ENCODE measurements at places on chromosomes 16 and 17.

DNA sequence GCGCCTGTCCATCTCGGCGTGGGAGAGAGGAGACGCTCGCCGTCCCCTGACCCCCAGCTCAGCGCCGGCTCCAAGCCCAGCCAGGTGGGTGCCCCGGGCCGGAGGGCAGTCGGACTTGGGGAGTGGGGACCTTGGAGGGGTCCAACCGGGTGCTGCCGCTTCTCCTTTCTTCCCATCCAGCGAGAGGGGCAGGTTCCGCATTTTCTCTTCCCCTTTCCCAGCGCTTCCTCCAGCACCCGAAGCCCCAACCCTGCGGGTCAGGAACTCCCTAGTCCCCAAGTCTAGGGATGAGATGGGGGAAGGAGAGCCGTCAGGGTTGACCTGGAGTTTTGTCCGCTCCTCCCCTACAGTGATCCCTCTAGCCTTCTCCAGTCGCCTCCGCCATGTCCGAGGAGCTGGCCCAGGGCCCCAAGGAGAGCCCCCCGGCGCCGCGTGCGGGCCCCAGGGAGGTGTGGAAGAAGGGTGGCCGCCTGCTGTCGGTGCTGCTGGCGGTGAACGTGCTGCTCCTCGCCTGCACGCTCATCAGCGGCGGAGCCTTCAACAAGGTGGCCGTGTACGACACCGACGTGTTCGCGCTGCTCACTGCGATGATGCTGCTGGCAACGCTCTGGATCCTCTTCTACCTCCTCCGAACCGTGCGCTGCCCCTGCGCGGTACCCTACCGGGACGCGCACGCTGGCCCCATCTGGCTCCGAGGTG, at the start of gene OTOP2:
Gene OTOP2 (plus strand): TSS at position 24 of the 699 bp plus-strand sequence. CDS start 360 bp downstream, at position 384.
- DNase-seq: no peak

- DNase-seq: no peak
Observed at GRCh38 chr17:29566473-29567303, at the start of gene ABHD15. ABHD15 (minus strand) TSS chr17:29567037; CDS start chr17:29566966, 71 bp downstream.

GRCh38 chr16:19689342-19689741, 28.7 kb downstream of the KNOP1 start:
- no peak for DNase-seq

DNA sequence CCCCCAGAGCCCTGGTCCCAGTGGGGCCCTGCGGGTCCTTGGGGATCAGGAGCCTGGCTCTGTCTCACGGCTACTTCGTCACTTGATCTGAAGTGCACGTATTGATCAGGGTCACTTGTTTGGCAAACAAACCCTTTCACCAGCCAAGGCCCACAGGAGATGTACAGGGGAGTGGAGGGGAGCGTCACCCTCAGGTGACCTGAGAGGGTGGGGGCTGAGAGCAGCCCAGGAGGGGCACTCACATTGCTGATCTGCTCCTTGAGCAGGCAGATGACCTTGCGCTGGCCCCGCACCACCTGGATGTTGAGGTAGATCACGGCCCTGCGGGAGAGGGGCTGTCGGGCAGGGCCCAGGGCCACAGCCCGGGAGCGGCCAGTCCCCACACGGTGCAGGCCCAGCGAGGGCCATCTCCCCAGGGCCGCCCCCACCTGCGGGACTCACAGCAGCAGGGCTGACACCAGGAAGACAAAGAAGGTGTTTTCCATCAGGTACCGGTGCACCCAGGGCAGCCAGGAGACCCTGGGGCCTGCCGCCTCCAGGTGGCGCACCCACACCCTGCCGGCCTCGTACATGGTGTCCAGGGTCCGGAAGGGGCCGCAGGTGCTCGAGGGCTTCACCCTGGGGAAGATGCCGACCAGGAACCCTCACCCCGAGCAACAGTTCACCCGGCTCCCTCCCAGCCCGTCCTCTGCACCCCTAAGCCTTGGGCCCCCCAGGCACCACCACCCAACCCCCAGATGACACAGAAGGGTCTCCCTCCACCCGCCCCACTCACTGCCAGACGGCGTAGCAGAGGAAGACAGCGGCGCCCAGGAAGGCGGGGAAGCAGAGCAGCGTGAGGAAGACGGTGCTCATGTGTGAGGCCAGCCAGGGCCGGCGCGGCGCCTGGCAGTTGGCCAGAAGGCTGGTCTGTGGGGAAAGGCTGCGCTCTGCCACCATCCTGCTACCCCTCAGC, 11.3 kb downstream of the TMC6 start:
- DNase-seq: no peak

DNA sequence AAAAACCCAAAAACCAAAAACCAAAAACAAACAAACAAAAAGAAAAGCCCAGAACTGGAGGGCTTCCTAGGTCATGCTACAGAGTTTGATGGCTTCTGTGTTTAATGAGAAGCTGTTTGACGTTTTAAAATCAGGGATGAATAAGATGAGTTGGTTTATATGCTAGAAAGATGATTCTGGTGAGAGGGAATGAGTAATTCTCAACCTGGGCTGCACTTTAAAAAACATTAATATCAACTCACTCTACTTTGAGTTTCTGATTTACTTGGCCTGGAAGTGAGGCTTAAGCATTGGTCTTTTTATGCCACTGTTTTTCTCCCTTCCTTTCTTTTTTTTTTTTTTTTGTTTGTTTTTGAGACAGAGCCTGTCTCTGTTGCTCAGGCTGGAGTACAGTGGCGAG, 5.1 kb downstream of the RGS9 start:
- DNase-seq: no peak

DNA sequence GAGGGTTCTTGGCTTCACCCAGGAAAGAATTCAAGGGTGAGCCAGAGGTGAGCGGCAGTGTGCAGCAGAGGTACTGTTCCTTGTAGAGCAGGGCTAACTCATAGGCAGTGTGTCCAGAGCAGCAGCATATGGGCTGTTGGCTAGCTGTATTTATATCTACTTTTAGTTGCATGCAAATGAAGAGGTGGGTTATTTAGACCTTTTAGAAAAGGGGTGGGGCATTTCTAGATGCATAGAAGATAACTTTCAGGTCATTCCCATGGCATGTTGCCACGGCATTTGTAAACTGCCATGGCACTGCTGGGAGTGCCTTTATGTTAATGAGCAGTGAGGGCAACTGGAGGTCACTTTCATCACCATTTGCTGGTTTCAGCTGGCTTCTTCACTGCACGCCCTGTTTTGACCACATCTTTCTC, 141.0 kb downstream of the STX8 start:
- no peak for DNase-seq

DNA sequence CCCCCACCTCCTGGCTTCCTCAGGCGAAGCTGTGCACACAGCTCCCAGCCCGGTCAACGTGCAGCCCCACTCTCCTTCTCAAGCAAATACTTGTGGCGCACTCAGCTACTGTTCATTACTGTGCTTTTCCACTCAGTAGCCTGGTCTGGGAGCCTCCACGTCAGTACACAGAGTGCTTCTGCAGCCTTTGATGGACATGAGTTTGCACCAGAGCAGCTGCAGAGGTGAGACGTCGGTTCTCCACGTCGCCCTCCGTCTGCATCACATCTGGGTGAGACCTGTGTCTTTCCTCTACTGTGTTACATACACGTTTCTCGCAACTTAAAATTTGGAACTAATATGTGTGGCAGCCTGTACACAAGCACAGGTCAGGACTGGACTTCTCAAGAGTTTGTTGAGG, 334.3 kb downstream of the C16orf95 start:
- no peak for DNase-seq

GRCh38 chr17:4940555-4941318, 669 bp downstream of the RNF167 start:
- no peak for DNase-seq

- DNase-seq: no peak
Observed at GRCh38 chr16:86171329-86171728, 272.4 kb downstream of the IRF8 start.

GRCh38 chr16:86509759-86510464, 415 bp upstream of the FOXF1 start:
- DNase-seq: no peak

DNA sequence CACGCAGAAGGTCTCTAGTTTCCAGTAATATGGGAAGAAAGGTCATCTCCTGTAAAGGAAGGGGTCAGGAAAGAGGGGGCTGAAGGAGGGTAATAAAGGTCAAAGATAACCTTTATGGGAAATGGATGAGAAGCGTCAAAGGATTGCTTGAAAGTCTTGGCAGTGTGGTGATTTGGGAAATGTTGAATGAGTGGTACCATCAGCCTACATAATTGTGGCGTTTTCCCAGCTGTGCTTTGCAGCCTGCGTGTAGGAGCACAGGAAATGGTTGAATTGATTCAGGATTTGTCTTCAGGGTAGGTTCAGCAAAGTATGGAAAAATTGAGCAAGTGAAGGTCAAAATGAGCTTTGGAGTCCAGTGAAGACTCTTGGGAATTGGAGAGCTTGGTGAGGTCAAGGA, 115.8 kb upstream of the NOL11 start:
- no peak for DNase-seq

- DNase-seq: no peak
Observed at GRCh38 chr17:66573078-66573477, 261.8 kb upstream of the CACNG5 start.

DNA sequence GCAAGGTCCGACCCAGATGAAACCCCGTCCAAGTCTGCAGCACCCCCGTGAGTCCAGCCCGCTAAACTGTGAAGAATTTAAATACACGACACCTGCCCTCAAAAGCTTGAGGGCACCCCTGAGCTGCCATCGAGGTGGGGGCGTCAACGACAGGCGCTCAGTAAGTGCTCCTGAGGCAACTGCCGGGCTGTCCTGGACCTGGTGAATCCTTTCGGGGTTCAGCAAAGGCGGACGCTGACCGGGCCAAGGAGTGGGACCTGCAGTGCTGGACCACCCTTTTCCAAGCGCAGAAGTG, 512 bp upstream of the ENDOV start:
- DNase-seq: no peak

DNA sequence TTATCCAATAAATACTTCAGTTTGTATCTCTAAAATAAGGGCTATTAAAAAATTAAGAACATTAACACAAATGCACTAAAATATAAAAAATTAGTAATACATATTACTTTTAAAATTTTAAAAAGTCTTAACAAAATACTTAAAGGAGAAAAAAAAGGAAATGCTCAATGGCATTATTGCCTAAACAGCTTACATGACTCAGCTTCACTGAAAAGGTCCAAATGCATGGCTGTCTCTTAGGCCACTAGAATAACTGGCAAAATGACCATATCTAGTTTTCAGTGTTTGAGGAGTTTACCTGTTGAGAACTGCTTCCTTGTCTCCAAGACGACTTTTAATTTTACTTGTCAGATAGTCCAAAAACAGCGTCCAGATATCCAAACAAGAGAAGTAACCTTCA, 66.0 kb downstream of the XPO6 start:
- DNase-seq: no peak

DNA sequence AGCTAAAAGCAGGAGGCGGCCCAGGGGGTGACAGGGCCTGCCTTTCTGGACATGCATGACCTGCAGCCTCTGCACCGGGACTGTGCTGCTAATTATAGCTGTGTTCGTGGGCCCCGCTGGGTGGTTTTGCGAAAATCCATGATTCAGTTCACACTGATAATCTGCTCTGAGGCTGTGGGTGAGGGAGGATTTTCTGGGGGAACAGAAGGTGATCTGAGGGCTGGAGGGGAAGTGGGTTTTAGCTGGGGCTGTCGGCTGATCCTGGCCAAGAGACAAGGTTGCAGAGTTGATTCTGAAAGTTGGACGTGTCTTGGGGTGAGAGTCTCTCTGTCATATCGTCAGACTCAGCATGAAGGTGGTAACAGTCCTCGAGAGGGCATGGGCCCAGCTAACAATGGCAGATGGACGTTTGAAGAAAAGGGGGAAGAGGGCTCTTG, 187.5 kb upstream of the ZNF469 start:
- no peak for DNase-seq

DNA sequence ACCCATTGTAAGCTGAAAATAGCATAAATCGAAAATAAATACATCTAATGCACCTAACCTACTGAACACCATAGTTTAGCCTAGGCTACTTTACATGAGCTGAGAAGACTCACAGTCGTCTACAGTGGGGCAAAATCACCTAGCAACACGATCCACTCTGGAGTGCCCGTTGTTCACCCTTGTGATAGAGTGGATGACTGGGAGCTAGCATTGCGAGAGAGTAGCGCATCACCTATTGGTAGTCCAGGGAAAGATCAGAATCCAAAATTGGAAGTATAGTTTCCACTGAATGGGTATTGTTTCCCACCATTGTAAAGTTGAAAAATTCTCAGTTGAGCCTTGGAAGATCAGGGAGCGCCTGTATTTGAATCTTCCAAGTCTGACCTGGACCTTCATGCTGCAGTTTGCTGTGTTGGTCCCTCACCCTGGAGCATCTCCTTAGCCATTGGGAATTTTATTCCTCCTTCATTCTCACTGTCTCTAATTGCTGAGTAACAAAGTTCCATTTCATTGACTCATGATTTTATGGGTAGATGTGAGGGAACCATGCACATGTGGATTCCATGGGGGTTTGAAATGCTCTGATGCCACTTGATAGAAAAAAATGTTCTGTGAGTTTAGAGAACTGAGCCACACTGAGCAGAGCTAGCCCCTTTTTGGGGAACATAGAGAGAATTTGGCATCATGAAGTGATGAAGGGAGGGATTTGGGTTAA, 19.6 kb downstream of the AKAP1 start:
- no peak for DNase-seq

DNA sequence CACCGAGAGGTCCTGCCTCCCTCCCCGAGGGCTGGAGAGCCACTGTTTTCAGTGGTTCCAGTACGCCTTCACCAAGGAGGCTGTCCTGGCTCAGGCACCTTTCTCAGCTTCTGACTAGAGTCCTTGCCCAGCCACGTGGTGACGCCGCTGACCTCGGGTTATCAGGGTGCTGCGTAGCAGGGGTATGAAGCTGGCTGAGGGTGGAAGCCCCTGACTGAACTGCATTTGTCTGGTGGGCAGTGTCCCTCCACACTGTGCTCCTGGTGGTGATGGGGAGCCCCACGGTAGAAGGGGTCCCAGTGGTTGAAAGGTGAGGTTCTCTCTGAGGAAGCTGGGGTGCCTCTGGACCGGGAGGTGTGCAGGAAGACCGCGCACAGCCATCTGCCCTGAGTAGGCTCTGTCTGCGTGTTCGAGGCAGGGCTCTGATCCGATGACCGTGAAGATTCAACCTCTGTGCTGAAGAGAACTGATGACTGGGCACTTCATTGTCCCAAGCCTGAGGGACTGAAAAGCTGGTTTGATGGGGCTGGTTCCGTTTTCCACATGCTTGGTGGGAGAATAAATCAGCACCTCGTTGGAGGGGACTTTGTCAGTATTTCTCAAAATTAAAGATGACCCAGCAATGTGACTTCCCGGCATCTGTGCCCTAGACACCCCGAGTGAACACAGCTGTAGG, 2.5 kb downstream of the ACSF3 start:
- DNase-seq: no peak

- DNase-seq: no peak
Observed at GRCh38 chr16:728131-728889, 1.4 kb downstream of the HAGHL start.

GRCh38 chr16:29789775-29790182, 772 bp upstream of the KIF22 start:
- DNase-seq: no peak

Data from stimulated activated CD8-positive, alpha-beta memory T cell treated with anti-CD3 and anti-CD28 coated beads, Interleukin-7, amount 100 ng/mL, for 24 hours (primary cell).